SHP77 (cell line): ENCODE measurements at places on chromosomes 16 and 17.

- DNase-seq: no peak
These were observed 60.9 kb downstream of the MYO18A start for GRCh38 chr17:29119265-29119664.

GRCh38 chr17:38510421-38511149 is 82.3 kb downstream of the ARHGAP23 start:
- no peak for DNase-seq

GRCh38 chr16:47036201-47036600 is 62.7 kb upstream of the DNAJA2 start:
- DNase-seq: no peak

GRCh38 chr16:56824331-56824730 is 40.7 kb upstream of the SLC12A3 start:
- DNase-seq: no peak
